ENCODE measurements at places on chromosomes 2 and 18.

DNA sequence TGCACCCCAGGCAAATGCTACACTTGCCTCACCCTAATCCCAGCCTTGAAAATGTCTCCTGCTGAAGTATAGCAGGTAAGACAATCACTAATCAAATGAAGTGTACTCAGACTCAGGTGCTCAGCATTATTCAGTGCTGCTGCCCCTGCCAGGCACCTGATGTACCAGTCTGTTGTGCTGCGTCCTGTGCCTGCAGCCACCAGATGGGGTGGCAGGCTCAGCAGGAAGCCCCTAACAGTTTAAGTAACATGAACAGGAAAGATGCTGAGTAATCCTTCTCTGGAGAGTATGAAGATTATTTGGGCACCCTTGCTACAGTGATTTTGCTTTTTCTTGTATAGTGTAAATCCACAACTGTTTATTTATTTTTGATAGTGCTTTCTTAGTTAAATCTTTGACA lies 69.1 kb downstream of the TACR1 start:
- DNase-seq: no peak

DNA sequence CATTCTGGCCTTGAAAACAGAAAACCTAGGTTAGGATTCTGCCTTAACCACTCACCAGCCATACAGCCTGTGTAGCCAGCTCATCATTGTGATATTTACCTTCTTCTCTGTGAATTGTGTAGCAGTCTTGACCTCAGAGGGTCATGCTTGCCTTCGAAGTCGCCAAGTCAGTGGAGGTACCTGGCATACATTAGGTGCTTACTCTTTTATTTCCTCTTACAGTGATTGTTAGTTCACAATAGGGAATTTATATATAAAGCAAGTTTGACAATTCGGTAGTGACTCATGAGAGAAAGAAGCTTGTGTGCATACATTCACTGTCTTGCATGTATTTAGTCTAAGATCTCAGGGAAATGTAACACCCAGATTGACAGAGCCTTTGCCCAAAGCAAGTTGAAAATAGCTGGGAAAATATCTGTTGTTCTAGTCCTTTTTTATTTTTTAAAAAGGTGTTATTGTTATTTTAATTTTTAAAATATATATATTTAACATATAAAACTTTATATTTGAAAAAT lies 290.6 kb downstream of the PTGR3 start:
- no peak for DNase-seq

DNA sequence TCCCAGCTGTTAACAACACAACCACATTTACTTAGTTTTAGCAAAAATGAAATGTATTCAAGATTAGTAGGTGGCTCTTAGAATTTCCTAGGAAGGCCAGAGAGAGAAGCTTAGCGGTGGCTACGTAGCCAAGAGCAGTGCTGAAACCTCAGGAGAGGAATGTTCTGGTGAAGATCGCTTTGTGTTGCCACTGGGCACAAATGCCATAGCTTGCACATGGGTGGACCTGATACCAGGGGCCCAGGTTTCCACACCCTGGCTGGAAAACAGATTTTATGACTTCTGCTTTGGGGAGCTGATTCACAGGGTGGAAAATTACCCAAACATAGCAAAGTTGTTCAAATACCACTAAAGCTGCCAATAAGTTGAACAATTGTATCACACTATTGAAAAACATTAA lies 43.4 kb downstream of the THUMPD2 start:
- DNase-seq: no peak

DNA sequence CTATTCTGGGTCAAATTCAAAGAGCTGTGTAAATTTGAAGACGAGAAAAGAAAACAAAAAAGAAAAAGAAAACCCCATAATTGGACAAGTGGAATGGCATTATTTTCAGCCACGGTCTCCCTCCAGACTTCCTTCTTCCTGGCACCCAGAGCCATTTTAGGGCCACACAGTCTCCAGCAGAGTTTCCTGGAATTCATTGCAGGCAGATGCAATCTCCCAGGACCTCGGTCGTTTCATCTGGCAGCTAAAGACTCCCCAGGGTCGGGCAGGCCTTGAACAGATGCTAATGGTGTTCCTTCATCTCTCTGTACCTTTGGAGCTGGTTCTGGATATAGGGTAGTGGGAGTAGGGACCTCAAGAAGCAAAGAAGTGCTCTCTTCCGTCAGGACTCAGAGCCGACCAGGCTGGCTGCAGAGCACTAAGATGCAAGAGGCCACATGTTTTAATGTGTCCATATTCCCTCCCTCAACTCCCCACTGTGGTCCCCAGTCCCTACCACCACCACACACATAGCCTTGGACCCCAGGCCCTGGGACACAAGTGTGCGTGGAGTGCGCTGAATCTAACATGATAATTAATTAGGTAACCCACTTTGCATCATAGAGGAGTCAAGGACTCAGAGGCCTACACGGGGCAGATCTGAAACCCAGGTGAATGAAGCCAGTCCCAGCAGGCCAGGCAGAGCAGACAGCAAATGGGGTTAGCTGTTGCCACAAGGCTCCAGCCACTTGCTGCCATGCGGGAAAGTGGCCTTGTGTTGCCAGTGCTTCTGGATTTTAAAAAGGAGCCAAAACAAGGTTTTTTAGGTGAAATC lies 109.3 kb upstream of the ATL2 start:
- no peak for DNase-seq

DNA sequence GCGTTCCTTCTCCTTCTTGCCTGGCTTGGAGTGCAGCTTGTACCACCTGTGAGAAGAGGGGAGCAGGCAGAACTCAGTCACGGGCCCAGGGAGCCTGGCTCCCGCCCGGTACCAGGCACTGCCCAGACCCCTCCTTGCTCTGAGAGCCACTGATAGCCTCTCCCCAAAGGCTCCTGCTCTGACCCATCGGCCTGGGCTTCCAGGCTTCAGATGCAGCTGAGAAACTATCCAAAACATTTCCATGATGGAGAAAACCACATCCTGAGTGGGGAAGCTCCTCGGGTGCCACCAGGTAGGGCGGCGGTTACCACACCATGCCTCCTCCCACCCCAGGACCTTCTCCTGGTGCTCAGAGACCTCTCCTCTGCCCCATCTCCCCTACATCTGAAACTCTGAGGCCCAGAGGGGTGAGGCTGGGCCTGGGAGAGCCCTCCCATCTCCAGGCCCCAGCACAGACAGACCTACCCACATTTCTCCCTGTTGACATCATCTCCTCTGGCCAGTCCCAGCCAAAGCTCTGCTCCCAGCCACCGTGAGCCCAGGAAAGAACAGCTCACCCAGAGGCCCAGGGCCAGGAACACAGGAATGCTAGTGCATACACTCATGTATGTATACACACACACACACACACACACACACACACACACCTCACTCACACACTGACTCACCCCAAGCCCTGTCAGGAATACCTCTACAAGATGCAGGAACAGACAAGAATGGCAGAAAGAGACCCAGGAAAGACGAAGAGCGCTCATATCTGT lies 17.9 kb upstream of the SFXN5 start:
- peak; percentile 92 for DNase-seq

- DNase-seq: no peak
Measured at GRCh38 chr2:233236820-233237589, 14.5 kb upstream of the ATG16L1 start.

- no peak for DNase-seq
Measured at GRCh38 chr2:232282508-232283055, 96.0 kb upstream of the ALPP start.

- DNase-seq: no peak
Measured at GRCh38 chr2:123453772-123454171, 571.3 kb upstream of the CNTNAP5 start.

- no peak for DNase-seq
Measured at GRCh38 chr2:98815795-98816194, 84.9 kb upstream of the MGAT4A start.

DNA sequence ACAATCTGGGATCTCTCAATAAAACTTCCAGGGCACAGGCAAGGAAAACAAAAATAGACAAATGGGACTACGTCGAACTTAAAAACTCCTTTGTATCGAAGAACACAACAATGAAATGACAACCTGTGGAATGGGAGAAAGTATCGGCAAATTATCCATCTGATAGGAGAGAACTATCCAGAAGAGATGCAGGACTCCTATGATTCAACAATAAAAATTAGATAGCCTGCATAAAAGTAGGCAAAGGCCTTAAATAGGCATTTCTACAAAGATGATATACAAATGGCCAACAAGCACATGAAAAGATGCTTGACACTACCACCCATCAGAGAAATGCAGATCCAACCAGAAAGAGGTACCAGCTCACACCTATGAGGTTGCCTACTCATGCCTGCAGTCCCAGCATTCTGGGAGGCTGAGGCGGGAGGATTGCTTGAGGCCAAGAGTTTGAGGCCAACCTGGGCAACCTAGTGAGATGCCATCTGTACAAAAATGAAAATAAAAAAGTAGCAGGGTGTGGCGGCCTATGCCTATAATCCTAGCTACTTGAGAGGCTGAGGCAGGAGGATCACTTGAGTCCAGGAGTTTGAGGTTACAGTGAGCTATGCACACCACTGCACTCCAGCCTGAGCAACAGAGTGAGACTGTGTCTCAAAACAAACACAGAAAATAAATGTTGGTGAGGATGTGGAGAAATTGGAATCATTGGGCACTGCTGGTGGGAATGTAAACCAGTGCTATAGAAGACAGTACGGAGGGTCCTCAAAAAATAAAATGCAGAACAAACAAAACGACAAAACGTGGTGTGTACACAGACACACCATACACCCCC lies 21.6 kb downstream of the TWIST2 start:
- DNase-seq: no peak

DNA sequence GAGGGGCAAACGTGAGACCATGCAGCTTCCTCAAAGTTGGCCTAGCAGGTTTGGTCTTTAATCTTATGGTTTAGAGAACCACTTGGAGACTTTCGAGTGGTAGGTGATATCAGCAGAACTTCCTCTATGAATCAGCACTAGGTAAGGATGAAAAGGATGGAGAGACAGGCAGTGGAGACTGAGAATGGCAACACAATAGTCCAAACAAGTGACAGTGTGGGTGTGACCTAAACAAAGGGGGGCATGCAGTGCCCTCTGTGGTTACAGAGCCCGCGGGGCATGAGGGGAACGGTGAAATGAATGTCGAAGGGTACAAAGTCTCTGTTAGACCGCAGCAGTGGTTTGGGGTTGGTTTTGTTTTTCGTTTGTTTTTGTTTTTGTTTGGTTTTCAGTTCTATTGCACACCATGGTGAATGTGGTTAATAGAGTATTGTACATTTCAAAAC lies 143.9 kb downstream of the L3MBTL4 start:
- no peak for DNase-seq

DNA sequence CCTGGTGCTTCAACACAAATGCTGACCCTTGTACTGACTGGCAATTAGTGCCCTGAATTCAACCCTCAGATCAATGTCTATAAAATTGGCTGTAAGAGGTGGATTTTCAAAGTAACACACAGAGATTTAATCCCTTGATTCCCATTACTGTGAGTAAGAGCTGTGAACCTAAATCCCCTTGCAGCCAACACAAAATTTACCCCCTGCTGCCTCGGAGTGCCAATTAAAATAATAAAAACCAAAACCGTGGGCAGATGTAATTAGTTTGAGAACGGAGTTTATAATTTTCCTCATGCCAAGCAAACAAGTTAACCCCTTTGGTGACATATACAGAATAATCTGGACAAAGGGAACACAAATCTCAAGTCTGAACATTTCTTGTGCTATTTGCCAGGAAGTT lies 55.8 kb upstream of the REV1 start:
- no peak for DNase-seq

DNA sequence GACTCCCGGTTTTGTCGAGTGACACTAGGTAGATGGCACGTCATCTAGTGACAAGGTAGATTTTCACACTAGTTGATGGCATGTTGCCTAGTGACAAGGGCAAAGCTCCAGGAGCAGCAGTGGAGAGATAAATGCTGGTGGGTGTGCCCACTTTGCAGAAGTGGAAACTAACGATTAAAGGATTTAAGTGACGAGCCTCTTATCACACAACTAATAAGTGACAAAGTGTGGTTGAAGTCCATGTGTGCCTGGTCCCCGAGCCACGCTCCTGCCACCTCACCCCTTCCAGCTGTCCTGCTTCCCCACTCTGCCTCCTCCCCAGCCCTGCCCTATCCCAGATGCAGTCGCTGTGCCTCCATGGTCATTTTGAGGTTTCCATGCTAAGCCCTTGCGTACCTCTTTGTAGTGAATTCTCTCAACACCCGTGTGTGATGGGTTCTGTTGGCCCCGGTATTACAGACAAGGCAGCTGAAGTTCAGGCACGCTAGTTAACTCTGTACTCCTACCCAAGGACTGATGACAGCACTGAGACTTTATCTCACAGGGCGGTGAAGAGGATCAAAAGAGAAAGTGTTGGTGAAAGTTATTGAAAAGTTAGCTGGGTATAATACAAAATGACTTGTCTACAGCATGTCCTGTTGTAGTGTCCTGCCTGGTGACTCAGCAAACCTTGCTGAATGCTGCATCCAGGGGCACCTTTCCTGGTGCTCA lies 113.4 kb upstream of the GLI2 start:
- no peak for DNase-seq

DNA sequence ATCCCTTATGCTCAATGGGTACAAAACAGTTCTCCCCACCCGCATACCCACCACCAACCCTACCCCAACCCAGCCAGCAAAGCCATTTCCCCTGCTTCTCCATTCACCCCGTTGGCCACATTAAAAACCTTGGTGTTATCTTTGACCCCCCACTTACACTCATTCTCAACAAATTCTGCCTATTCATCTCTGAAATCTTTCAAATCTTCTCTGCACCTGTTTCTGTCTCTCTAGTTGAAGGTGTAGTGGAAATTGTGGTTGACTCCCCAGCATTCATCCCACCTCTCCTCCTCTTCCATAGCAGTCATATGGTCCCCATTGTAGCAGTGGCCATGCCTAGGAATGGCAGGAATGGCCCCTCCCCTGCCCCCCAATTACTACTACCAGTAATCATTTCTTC lies 20.5 kb upstream of the TET3 start:
- DNase-seq: no peak

Data from HS-5 (cell line).